ENCODE measurements at places on chromosomes 16 and 17.

- DNase-seq: no peak
Observed at GRCh38 chr16:73191660-73192046, 143.7 kb upstream of the ZFHX3 start.

DNA sequence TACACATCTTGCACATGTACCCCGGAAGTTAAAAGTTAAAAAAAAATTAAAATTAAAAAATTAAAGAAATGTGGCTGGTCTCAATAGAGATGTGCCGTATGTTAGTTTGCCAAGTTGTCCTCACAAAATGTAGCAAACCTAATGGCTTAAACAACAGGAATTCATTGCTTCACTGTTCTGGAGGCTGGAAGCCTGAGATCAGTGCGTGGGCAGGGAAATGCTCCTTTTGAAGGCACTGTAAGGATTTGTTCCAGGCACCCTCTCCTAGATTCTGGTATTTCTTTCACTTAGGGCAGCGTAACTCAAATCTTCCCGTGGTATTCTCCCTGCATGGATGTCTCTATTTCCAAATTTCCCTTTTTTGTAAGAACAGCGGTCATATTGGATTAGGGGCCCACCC, 32.7 kb upstream of the MON1B start:
- no peak for DNase-seq

DNA sequence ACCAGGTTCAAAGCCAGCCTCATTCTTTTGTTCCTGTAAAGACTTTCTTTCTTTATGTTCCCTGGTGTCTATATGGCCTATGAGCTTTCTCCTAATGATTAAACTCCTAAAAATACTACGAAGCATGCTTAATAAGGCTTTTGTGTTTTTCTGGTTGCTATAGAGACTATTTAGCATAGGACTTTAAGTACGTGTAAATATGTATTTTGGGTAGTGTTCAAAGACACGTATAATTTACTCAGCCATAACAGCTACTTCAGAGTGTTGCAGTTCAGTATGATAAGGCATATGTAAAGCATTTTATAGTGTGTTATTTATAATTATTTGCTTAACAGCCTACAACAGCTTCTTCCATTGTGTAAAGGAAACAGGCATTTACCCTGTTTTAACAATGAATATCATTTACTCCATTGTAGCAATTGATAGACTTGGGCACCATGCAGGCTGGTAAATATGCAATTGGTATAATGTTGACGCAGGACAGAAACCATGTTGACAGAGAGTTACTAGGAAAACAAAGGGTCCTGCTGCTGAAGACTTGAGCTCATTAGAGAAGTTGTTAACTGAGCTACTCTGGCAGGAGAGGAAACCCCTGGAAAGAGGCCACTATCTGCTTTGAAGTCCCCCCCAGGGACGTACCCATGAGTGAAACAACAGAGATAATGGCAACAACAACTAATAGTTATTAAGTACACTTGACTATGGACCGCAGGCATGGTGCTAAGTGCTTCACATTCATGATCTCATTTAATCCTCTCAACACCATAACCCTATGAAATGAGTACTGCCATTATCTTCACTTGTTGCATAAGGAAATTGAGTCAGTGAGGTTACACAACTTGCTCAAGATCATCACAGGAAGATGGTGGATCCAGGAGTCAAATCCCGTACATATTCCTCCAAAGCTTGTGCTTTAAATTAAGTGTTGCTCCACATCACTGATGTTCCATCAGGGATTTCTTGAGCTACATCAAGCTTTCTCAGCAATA, 342.2 kb upstream of the DYNLRB2 start:
- peak; percentile 24 for DNase-seq

GRCh38 chr17:50132104-50132794, 2.3 kb upstream of the SAMD14 start:
- no peak for DNase-seq

- DNase-seq: no peak
Observed at GRCh38 chr16:1197237-1197866, 27.7 kb downstream of the TPSG1 start.

GRCh38 chr17:50426814-50427787, 1.1 kb downstream of the ACSF2 start:
- DNase-seq: peak; percentile 35

All from fibroblast of lung (primary cell).